ENCODE measurements at places on chromosomes 2 and 18. TPM values are rescaled to one million over a fixed set of nuclear protein-coding genes. Genes with fewer than 3 reads are reported as not detected.

GRCh38 chr2:15718103-15718943 is 126.7 kb downstream of the DDX1 start:
- no peak for DNase-seq

- peak; percentile 29 for DNase-seq
Observed at GRCh38 chr18:48948112-48949049, 2.4 kb downstream of the SMAD7 start.

DNA sequence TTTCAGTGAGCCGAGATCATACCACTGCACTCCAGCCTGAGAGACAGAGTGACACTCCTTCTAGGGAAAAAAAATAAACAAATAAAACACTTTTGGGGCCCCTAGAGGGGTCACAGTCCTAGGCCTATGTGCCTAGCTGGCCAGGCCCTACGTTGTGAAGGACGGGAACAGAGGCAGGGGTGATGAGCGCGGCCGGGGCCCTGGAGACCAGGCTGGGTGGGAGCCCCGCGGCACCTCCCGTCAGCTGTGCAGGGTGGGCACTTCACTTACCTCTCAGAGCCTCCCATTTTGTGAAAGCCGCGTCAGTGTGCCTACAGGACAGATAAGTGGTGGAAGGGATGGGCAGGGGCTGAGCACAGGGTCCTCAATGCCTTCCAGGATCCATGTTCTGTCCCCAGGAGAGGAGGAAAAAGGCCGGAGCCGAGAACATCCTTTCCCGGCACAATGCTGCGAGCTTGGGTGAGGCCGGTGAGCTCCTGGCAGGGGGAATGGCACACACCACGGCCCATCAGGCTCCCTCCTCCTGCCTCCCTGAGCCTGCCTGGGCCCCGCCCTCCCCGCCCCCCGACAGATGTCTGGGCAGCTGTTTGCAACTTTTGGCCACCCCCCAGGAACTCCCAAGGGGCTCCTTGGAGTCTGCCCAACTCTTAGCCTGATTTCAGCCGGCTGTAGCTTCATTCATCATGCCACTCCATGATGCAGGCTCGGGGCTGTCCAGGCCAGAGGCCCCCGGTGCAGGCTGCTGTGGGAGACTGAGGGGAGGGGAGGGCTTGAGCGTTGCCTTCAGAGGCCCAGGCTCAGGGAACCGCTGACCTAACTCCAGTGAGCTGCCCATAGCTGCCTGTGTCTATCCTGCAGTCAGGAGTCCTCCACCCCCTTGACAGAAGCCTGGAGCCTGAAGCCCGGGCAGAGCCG is 196.5 kb downstream of the TFCP2L1 start:
- DNase-seq, result no peak

DNA sequence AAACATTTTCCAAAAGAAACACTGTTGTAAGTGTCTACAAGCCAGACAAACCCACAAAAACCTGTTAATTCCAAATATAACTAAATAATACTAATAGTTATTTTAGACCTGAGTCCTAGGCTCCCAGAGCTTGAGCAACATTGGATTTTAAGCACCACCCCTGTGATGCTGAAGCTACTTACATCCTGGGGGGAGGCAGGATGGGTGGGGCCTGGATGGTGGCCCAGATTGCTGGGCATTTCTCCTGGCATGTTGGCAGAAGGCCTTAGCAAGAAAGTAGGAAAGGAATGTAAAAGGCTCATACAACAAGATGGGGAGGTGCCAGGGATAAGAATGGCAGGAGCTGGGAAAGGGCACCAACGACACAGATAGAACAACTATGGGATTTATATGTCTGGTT is 50.7 kb upstream of the OTX1 start:
- DNase-seq, result no peak

DNA sequence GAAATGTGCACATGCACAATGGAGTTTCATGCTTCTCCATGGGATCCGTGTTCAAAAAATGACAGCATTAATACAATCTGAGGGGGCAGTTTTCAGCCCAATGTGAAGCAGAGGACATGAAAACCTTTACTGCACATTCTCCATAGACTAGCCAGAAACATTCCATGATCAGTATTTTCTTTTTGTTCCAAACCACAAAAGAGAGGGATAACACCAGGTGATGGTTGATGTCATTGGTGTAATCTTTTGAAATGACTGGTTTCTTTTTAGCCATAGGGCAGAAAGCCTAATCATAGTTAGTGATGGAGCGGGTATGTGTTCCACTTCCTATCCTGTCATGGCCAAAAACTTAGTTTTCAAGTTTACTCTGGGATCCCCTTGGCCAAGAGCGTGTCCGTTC is 1.8 kb upstream of the KYNU start:
- no peak for DNase-seq

GRCh38 chr18:3758531-3758930 is 308.6 kb downstream of the TGIF1 start:
- DNase-seq, result no peak

DNA sequence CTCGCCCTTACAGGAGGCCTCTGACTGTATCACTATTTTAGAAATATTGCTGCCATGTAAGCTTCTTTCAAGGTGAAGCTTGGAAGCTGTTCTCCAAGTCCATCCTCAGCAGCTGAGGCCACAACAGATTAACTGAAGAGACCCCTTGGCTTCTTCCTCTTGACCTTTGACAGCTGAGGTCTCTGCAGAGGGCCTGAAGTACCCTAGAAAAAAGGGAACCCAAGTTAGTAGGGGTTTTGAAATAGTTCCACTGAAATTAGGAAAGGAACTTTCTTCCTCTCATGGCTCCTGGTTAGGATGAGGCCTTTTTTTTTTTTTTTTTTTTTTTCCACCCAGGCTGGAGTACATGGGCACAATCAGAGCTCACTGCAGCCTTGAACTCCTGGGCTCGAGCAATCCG is 15.5 kb upstream of the IHH start:
- DNase-seq, result no peak

DNA sequence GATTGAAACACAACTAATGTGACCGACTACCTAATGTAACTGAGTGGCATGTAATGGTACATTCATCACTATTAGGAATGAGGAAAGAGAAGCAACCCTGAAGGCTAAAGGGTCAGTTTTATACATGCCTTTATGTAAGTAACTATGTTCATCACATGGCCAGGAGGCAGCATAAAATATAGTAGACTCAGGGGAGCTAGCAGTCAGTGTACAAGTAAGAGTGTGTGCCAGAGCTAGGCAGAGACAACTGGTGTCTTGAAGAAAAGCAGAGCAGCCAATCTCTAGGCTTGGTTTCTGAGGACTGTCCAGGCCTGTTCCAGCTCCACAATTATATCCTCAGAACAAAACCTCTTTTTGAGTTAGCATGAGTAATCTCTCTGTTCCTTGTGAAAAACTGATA is 18.1 kb downstream of the SMAD2 start:
- DNase-seq, result no peak

DNA sequence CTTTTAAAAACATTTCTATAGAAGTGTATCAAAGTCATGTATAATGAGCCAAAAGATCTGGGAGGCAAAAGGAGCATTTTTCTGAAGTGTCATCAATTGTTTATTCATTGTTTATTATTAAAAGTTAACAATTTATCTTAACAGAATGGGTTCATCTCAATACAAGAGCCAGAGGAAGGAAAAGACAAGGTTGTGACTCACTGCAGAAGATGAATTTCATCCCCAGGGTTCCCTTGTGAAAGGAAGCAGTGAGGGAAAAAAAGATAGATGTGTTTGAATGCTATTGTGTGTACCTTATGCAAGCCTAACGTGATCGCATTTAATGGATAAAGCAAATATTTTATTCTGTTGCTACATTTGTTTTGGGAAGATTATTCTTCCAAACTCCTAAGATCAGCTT is 286.3 kb downstream of the PIEZO2 start:
- no peak for DNase-seq

DNA sequence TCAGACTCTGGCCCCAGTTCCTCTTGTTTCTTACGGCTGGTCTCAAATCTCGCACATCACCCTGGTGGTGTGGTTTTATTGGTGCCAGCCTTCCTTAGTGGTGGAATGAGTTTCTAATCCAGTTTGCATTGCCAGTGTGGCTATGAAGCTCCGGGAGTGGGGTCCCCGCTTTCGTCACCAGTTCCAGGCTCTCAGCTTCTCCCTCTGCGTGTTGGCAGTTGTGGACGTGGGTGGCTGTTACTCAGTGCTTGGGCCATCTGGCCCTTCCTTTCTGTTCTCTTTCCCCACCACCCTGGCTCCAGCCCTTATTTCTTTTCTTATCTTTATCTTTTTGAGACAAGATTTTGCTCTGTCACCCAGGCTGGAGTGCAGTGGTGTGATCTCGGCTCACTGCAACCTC is 30.1 kb downstream of the EFR3B start:
- no peak for DNase-seq

- DNase-seq, result no peak
Observed at GRCh38 chr2:170843656-170844055, 27.0 kb downstream of the GAD1 start.

DNA sequence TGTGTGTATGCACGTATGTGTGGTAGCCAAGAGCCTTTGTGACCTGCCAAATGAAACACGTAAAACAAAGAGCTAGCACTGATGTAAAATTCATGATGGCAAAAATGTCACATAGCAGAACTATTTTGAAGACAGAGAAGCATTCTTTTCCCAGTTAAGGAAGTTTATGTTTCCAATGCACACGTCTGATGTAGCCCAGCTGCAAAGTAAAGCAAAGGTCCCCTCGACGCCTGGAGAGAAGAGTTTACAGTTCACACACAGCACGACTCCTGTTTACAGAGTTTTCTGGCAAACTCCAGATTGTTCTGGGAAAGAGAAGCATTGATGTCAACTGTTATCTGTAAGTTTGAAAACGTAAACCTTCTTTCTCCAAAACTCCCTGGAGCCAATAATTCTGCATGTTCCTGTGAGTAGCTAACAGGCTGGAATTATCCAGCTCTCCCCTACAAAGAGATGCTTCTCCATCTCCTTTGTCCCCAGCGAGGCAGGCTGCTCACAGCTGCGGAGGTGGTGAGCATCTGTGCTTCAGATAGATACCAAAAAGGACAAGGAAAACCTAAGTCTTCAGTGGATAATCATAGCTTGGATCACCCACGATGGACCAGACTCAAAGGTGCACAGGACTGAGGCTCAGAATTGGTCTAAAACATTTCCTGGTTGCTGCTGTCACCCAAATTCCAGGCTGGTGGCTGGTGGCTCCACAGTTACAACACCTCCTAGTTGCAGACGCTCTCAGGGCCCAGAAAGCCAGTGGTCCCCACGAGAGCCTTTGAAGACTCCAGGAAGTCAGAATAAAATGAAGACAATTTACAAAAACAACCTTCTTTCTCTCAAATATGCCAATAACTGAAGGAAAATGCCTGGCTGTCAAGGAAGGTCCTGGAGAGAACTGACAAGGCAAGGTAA is 87.4 kb downstream of the COL6A3 start:
- no peak for DNase-seq

- DNase-seq, result no peak
Observed at GRCh38 chr2:124919296-124919695, 894.2 kb downstream of the CNTNAP5 start.

DNA sequence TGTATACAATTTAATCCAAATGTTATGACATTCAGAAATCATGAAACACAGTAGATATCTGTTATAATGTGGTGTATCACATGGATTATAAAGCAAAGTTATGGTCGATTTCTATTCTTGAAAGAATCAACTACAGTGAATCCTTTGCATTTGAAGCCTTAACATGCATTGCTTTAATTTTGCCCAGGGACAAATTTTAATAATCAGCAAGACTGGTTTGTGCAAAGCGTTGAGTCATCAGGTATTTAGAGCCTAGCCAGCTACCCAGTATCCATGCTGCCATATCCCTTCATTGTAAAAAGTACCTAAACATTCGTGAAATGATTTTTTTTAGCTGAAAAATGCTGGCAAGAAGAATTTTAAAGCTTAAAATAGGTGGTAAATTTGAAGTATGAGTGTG is 8.9 kb upstream of the SPDYA start:
- DNase-seq, result no peak

GRCh38 chr18:78666666-78667335 is 312.8 kb upstream of the SALL3 start:
- no peak for DNase-seq

DNA sequence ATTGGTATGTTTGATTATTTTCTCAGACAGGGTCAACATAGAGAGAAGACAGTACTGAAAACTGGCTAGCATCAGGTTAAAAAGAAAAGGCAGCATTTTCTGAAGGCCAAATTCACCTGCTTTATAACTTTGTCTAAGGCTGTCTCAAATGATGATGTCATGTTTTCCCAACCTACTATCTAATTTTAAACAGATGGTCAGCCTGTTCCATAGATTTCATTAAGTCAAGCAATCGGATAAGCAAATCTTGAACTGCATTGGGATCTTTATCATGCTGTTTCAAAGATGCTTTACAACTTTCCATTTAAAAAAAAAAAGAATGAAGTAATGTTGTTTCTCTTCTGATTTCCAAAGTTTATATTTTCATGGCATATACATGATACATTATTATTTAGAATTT is 56.3 kb upstream of the SPOPL start:
- DNase-seq, result no peak

DNA sequence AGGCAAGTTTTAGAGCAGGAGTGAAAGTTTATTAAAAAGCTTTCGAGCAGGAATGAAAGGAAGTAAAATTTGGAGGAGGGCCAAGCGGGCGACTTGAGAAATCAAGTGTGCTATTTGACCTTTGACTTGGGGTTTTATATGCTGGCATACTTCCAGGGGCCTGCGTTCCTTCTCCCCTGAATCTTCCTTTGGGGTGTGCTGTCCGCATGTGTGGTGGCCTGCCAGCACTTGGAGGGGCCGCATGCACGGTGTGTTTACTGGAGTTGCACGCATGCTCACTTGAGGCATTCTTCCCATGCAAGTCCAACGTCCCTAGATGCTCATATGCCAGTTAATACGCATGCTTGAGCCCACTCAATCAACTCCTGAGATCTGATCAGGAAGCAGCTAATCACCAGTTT is 78.3 kb upstream of the MAP4K4 start:
- DNase-seq, result no peak

DNA sequence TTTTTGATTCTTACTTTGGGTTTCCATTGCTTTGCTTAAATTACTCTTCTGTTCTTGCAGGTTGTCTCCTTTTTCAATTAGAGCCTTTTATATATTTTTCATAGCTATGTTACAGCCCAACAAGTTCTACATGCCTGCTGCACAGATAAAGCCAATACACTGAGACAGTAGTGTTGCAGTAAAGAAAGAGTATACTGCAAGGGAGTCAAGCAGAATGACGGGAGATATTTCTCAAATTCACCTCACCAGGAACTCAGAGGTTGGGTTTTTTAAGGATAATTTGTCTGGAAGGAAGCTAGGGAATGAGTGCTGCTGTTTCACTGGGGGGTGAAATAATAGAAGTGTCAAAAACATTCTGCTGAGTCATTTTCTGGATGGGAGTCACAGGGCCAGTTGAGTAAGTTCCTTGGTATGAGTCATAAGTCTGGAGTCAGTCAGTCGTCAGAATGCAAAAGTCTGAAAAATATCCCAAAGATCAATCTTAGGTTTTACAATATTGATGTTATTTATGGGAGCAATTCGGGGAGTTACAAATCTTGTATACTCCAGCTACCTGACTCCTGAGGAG is 193.0 kb upstream of the RGPD4 start:
- no peak for DNase-seq

GRCh38 chr2:209236377-209236776 is 187.5 kb upstream of the MAP2 start:
- no peak for DNase-seq

The IL1R1 gene
- 2.4 TPM for total RNA-seq

The RND3 gene
- total RNA-seq, result not detected

The SFT2D3 gene
- total RNA-seq, result 6.6 TPM

The DAW1 gene
- not detected for total RNA-seq

The CTLA4 gene
- total RNA-seq, result 118 TPM

The FAM117B gene
- 9.3 TPM for total RNA-seq

The BIRC6 gene
- 112 TPM for total RNA-seq

The ALLC gene
- total RNA-seq, result not detected

The WDR7 gene
- 32.2 TPM for total RNA-seq

The UCN gene
- 1.8 TPM for total RNA-seq

The MAP3K19 gene
- total RNA-seq, result not detected

The DSG4 gene
- total RNA-seq, result not detected

The HAT1 gene
- 68.2 TPM for total RNA-seq

The SNORC gene
- 1.8 TPM for total RNA-seq

The ANKRD23 gene
- total RNA-seq, result 8.8 TPM
